ENCODE measurements at places on chromosomes 3 and 15.

DNA sequence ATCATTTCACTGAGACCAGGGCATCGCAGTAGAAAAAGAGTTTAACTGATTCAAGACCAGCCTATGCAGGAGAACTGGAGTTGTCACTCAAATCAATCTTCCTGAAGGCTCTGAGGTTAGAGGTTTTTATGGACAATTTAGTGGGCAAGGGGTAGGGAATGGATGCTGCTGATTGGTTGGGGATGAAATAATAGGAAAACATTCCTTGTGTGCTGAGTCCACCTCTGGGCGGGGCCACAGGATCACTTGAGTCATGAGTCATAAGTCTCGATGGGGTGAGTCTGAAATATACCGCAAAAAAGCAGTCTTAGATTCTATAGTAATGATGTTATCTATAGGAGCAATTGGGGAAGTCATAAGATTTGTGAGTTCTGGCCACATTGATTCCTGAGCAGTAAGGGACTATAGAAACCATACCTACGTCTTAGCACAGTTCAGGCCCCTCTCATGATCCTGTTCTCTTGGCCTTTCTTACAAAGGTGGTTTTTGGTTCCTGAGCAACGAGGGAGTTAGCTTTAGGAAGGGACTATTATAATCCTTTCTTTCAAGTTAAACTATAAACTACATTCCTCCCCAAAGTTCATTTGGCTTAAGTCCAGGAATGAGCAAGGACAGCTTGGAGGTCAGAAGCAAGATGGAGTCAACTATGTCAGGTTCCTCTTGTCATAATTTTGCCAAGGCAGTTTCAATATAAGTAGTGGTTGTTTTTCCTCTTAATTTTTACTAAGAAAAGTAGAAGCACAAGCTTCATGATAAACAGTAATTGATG, 2.7 kb upstream of the OPA1 start:
- no peak for DNase-seq

GRCh38 chr3:149464542-149465328, 9.8 kb upstream of the TM4SF4 start:
- no peak for DNase-seq

DNA sequence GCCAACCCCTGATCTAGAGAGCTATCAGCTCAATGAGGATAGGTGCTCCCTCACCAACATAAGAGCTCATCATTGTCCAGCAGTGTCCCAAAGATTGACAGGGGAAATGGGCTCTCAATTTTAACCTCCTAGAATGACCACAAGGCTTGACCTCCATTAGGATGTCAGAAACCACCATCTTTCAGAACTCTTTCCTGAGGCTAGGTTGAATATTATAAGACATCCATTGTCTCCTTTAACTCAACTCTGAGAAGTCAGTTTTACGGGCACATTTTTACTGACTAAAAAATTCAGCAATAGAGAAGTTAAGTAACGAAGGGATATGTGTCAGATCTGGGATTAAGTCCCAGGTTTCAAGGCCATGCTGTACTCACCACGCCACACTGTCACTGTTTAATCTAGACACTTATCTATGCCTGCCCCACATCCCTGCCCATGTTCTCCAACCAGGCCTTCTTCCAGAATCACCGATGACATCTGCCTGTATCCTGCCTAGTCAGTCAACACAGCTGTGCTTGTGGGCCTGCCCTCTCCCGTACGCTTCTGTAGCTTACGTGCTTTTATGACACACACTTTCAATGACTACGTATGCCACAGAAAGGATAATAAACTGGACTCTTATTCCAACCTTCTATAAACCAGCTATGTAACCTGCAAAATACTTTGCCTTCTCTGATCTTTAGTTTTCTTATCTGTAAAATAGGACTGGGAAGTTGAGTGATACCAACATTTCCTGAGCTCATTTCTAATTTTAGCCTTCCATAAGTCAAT, 17.1 kb upstream of the MUC13 start:
- DNase-seq = no peak

DNA sequence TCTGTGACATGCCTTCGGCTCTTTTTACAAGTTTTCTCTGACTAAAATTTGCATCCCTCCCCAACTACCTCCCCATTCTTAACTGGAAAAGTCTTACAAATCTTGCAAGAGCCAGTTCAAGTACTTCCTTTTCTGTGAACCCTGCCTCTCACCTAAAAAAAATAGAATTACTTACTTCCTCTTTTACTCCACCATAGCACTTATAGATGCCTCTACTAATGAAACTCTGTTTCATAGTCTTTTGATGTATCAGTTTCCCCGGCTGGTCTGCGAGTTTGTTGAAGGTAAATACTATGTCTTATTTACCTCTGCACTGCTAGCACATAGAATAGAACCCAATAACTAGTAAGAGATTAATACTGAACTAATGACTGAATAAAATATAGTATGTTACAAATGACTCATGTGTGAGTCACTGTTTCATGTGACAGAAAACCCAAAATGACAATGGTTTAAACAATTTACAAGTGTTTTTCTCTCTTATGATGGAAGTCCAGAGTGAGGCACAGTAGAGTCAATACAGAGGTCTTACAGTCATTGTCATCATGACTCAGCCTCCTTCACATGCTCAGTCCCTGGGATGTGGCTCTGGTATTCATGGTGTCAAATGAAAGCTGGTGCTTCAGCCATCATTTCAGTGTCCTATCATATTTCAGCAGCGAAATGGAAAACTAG, 393.5 kb downstream of the RSL24D1 start:
- DNase-seq = no peak

GRCh38 chr3:170002879-170003278, 34.9 kb upstream of the GPR160 start:
- no peak for DNase-seq

DNA sequence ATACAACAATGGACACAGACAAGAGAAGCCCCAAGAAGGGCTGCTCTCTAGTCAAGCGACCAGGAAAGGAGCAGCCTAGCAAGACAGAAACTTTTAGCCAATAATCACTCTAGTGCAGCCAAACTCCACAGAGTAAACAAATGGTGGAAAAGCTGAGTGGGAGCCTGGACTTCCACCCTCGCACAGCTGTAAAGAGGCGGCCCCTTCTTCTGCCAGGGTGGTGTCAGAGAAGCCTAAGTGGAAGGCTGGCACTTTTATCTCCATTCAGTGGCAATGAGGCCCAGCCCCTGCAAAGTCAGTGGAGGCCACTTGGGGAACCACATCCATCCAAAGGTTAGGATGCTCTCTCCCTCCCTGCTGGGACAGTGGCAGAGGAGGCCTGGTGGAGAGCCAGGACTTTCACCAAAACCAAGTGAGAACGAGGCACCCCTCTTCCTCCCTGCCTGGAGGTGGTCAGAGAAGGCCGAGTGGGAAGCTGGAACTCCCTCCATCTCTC, 15.5 kb upstream of the TICRR start:
- no peak for DNase-seq

- DNase-seq = no peak
Measured at GRCh38 chr3:39819899-39820298, 10.5 kb downstream of the MYRIP start.

DNA sequence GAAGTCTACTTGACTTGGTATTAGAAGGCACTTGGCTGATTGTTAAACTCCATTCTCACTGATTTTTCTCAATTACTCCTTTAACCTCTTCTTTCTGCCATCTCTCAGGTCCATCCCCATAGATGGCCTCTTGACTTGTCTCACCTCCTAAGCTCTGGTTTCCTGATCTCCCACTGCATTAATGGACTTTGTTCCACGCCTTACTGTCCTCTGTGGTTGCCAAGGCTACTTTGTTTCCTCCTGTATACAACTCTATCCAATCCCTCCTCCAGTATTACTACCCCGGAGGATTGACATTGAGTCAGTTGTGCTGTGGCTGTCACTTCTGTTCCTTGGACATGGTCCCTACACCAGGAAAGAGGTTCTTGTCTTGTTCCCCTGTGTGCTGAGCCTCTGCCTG, 10.6 kb upstream of the GLCE start:
- no peak for DNase-seq

GRCh38 chr15:59492389-59493377, 54.7 kb downstream of the FAM81A start:
- DNase-seq = peak; percentile 47

DNA sequence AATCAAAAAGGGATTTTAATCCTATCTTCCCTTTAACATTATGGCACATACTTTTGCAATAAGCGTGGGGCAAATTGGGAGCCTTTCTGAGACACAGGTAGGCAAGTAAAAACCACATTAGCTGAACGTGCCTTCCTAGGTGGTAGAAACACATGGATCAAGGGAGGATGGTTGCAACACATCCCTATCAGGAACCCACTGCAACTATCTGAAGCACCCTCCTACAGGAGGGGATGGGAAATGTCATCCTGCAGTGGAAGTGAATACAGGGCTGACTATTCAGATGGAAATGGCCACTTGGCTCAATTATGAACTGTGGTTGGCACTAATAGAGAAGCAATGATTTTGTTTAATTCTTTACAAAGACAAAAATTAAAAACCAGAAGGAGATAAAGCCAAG, 826.3 kb downstream of the FHIT start:
- DNase-seq = no peak

DNA sequence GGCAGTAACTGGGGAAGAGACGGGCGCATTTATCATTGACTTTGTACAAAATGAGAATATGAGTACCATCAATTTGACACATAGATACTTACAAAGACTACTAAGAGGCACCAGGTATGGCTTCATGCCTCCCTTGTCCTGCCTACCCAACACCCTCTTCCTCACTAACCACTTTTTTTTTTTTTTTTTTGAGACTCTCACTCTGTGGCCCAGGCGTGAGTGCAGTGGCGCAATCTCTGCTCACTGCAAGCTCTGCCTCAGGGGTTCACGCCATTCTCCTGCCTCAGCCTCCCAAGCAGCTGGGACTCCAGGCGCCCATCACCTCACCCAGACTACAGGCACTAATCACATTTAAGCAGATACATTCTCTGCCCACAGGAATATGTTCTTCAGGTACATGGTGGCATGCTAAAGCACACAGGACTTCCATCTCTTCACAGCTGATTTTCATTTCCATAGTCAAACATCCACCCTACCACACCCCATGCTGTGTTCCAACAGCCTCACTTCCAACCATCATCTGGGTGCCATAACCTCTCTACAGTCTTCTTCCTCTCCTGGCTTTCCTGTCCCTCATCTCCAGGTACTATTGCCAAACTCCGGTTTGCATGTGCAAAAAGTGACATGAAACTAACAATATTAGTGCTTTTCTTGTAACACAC, 41.7 kb downstream of the RAB27A start:
- no peak for DNase-seq

- DNase-seq = no peak
Measured at GRCh38 chr15:68047826-68048225, 6.3 kb upstream of the PIAS1 start.

- DNase-seq = no peak
Measured at GRCh38 chr15:79154483-79155135, 64.0 kb upstream of the RASGRF1 start.

- no peak for DNase-seq
Measured at GRCh38 chr3:155178810-155179436, 98.8 kb downstream of the MME start.

DNA sequence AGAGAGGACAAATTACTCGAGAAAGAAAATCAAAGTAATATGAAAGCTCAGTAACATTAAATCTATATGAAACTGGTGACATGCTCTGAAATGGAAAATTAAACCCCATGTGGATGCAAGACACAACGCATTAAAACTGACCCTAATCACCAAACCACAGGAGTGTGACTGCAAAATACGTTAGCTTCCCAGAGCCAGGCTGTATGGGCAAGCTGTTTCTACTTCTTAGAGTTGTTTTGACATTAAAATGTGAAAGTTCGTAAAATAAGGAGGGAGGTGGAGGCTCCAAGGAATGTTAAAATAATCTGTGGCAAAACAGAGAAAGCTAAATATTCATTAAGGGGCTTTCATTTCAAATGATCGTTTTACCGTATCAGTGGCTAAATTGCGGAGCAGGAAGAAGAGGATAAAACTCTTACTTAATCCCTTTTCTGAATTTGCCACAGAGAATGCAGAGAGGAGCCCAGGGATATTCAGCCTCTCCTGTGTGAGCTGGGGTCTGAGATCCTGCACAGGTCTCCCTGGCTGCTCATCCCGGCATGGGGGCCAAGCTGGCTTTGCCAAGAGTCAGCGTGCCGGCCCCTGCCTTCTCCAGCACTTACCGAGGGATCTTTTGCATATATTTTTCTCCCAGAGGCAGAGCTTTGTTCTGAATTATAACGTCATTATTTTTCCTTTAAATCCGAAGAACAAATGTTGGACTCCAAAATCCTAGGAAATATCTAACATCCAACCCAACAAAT, 239.8 kb upstream of the THBS1 start:
- DNase-seq = no peak

DNA sequence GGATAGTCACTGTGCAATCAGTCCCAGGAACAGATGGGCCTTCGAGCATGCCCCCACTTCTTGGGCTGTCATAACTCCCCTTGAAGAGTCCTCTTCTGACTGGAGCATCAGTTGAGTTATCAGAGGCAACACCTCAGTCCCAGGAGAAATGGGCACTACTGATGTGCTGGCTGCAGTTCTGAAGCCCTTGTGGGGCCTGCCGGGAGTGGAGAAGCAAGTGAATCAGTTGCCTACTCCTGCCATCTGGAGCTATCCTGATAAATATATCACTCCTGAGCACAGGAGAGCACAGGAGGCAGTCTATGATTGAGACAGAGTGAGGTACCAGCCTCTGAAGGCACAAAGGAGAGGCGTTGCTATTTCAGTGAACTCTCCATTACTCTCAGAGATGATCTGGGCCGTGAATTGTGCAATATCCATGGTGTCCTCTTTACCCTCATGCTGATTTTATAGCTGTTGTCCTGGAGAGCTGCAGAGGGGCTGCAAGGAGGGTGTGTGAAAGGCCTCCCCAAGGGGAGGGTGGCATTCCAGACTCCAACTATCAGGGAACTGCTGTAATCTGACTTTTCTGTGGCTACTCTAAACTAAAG, 344.2 kb upstream of the ROPN1 start:
- DNase-seq = no peak

- DNase-seq = no peak
Measured at GRCh38 chr3:79954756-79955155, 187.0 kb upstream of the ROBO1 start.

- no peak for DNase-seq
Measured at GRCh38 chr3:143595456-143596077, 252.7 kb downstream of the SLC9A9 start.
